CD4-positive, alpha-beta T cell treated with Interleukin-6 at 100 ng/mL for 8 hours (primary cell): ENCODE measurements at places on chromosomes 5 and 9.

DNA sequence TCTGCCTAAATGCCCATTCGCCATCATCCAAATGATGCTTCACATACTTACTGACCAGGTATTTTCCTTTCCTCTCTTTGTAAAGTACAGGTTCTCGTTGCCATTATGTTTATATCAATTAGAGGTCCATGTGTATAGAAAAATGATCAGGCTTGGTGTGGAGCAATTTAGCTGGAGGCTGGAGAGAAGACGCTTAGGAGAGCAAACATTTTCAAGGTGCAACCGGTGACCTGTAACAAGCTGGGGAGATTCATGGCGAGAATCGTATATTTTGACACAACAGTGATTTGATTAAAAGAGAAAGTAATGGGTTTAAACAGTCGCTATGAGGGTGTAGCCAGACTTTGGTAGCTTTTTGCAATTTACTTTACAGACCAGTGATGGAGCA, 170.9 kb upstream of the TBCA start:
- DNase-seq, result no peak

GRCh38 chr5:87765009-87765408, 352.3 kb upstream of the CCNH start:
- no peak for DNase-seq

DNA sequence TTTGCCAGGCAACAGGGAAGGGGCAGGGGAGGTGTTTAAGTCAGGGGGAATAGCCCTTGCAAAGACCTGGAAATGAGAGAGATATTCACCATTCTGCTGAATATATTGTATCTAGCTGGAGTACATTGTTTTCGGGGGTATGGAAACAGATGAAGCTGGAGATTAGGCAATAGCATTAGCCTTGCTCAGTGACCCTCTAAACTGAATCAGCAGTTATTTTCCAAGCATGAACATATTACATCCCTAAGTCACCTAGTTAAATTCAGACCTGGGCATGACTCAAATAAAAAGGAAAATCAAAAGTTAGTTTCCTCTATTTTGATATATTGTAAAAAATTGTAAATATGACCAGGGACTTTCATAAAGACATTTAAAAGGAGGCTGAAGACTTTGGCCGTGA, 544.6 kb upstream of the TRPC7 start:
- DNase-seq, result no peak

DNA sequence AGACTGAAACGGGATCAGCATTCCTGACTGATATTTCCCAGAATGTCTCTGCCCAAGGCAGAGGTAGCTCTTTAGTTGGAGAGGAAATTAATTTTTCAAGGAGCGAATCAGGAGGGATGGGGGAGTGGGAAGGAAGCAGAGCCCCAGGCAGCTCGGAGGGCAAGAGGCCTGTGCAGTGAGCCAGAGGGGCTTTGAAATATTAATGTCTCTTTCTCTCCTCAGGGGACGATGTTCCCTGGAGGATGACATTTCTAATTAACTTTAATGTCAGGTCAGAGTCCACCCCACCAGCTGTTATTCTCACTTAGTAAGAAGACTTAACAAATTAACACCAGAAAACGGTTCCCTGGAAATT, 45.6 kb downstream of the SLC6A7 start:
- no peak for DNase-seq

DNA sequence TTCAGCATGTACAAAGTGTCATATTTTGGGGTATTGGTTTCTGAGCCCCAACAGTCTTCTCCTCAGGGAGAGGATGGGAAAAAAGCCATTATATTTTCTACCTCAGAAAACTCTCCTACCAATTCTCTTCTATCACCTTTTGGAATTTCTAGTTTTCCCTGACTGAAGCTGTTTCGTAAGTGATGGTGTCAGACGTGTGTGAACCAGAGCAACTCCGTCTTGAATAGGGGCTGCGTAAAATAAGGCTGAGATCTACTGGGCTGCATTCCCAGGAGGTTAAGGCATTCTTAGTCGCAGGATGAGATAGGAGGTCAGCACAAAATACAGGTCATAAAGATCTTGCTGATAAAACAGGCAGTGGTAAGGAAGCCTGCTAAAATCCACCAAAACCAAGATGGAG, 197.3 kb upstream of the C9orf72 start:
- DNase-seq, result no peak

DNA sequence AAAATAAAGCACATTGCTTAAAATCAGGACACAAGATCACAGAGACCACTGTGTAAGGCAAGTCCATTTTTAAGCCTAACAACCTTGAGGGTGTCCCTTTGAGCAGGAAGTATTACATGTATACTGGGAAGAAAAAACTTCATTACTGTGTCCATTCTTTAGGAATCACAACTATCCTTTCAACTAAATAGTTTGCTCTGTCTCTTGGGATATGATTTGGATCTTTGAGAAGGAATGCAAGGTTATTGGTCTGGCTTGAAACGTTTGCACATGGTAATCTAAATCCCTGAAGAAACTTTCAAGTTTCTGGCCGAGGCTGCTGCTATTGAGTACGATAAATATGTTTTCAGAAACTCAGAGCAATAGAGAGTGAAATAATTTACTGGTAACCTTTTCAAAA, 923.0 kb upstream of the SEMA6A start:
- no peak for DNase-seq

GRCh38 chr5:38168029-38168428, 90.3 kb upstream of the EGFLAM start:
- no peak for DNase-seq

DNA sequence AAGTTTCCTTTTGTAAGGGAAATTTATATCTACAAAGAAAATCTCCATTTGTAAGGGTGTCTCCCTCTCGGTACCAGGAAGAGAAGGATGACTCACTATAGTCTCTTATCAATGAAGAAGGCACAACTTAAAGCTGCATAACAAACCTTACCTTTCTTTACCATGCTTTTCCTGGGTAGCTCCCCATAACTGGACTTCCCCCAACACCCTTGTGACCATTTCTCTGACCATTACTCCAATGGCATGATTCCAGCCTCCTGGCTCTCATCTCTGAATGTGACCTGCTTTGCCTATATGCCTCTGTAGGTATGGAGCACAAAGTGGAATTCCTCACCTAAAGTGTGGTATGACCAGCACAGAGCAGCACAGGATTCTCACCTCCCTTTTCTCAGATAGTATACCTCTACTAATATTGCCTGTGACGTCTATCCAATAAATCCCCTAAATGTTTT, 62.8 kb downstream of the GNA14 start:
- no peak for DNase-seq

DNA sequence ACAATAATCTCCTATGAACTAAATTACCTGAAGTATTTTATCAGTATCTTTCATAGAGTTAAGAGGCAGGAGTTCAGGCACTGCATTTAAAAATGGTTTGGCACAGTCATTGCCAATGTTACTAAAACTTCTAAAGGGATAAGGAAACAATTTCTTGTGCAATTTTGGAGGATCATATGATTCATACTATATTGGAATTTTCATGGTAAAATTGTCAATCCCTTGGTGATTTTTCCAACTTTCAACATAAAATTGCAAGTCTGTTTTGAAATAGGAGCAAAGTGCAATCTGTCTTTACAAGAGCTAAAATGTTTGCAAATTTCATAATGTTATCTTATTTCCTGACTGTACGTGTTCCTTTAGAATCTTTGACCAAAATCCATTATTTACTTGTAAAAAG, 211.1 kb downstream of the DMRTA1 start:
- no peak for DNase-seq

DNA sequence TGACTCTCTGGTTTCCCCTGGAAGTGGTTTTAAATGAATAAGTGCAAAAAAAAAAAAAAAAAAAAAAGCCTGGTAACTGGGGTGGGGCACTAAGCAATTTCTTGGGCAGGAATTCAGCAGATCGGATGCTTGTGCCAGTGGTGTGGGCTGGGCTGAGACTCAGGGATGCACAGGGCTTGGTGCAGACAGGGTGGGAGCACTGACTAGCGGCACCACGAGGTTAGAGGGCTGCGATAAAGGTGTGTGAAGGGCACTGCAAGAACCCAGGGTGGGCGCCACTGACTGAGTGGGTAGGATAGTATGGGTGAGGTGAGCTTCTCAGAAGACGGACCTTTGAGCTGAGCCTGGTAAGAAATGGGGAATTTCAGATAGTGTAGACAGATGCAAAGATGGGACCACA, 45.5 kb upstream of the CPLX2 start:
- no peak for DNase-seq

DNA sequence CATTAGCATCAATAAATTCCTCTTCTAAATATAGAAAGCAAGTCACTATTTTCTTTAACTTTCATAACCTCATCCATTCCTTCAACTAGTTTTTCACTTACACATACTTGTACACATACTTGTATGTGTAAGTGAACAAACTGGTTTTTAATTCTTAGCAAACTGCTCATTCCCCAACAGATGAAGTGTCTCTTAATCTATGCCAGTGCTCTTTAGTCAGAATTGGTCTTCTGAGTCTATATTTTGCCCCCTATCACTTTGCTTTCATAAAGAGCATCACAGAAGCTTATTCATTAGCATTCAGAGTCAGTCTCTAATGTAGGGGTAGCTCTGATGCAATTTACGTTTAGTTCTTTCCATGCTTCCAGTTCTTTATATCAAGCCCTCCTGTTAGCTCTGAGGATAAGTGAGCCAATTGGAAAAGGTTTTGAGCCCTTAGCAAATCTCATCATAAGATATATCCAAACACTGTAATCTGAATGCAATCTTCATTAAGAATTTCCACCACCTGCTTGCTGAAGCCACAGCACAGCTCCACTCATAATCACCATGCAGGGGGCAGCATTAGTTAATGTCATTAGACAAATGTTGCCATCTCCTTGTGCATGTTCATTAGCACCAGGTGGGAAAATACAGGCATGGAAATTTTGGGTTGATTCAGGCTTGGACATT, 178.5 kb upstream of the SLC24A2 start:
- DNase-seq, result no peak

- DNase-seq, result no peak
Measured at GRCh38 chr9:7579351-7579750, 220.2 kb downstream of the DMAC1 start.

DNA sequence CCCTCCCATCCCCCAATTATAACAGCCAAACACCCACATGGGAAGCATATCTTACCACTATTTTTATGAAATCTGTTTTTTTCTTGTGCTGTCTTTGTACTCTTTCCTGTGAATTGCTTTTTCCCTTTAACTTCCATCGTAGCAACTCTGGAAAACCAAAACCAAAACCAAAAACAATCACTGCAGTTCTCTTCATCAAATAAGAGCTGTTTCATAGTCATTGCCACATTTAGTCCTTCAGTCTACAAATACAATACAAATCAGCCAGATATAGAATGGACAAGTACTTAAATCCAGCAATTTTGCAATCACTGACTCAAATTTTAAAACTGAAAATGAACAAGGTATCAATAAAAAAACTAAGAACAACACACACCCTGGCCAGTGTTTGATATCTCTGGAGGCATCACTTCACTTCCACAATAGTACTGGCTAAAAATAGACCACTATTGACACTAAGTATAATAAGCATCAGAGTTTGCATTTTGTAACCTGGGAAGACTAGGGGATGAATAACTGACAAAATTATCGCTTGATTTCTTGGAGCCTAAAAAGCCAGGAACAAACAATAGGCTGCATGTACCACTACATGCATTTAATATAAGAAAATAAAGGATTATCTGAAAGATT, 5.4 kb downstream of the PUM3 start:
- no peak for DNase-seq

- no peak for DNase-seq
Measured at GRCh38 chr5:122202952-122203351, 73.6 kb downstream of the ZNF474 start.

DNA sequence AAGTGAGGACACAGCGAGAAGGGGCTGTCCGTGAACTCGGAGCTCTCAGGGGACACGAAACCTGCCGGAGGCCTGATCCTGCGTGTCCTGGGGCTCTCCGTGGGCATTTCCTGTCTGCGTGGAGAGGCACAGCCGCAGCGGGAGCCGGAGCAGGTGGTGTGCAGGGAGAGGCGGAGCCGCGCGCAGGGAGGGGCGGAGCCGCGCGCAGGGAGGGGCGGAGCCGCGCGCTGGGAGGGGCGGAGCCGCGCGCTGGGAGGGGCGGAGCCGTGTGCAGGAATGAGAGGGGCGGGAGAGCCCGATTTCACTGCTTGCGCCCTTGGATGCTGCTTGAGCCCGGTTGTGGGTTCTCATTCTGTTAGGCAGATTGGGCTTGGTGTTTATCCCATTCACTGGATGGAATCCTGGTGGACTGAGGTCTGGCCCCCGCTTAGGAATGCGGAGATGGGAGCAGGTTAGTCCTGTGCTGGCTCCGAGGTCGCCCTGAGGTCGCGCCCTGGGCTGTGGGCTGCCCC, 26.7 kb downstream of the NDUFS6 start:
- peak; percentile 19 for DNase-seq

GRCh38 chr5:3265936-3266335, 329.7 kb upstream of the IRX1 start:
- no peak for DNase-seq

DNA sequence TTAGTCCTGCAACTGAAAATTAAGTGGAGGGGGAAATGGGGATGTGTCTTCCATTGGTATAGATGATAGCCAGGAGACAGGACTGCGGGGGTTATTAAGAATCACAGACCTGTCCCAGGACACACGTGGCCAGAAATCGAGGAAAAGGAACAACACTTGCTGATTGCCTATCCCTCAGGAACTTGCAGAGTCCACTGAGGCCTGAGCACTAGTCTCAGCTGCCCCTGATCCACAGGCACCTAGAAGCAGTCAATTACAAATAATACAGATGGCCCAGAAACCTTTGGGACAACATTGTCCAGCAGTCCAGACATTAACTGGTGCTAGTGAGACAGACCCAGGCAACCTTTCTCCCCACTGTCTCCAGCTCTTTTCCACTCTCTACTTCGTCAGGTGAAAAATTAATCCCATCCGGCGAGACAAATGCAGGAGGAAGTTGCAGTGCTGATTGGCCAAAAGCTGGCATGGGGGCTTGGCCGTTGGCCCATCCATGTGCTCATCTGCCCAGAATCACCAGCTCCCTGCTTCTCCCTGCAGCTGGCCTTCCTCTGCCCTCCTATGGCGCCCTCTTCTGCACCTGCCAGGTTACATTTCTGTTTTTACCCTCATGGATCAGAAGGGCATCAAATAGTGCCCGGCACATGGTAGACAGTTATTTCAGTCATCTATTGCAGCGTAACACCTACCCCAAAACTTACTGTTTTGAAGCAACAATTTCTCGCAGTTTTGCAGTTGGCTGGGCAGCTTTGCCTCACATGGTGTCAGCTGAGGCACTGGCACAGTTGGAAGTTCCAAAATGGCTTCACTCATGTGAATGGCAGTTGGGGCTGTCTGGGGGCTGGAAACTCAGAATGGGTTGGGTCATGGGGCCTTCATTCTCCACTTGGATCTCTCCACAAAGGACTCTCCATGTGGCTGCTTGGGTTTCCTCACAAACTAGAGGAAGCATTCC, 3.6 kb upstream of the B4GALT1 start:
- peak; percentile 55 for DNase-seq

DNA sequence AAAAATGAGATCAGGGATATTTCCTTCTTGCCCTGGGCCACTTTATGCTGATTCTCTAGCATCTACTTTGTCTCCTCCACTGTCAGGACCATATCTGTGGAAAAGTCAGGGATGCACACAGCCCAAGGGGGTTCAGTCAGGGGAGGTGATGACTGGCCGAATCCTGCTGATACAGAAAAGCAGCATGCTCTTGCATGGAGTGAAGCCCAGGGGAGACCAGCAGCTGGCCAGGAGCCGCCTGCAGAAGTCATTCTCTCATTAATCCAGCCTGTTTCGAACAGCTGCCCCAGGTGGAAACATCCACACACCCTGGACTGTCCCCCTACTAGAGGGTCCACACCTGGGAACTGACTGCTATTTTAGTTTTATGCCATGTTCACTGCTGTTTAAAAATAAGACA, 177.1 kb downstream of the ATP10B start:
- DNase-seq, result no peak

- DNase-seq, result no peak
Measured at GRCh38 chr5:154844809-154845208, 5.6 kb downstream of the FAXDC2 start.

GRCh38 chr5:174352681-174353080, 307.2 kb downstream of the NSG2 start:
- no peak for DNase-seq
